ENCODE measurements at places on chromosomes 6 and 20.

- no peak for DNase-seq
Observed at GRCh38 chr6:83536647-83537589, 24.6 kb downstream of the PRSS35 start.

GRCh38 chr20:36538026-36538722, 3.1 kb upstream of the MYL9 start:
- DNase-seq, result no peak

- DNase-seq, result no peak
Observed at GRCh38 chr20:41034239-41034638, 5.6 kb downstream of the TOP1 start.

- DNase-seq, result no peak
Observed at GRCh38 chr6:169701311-169701953, 397 bp downstream of the WDR27 start.

GRCh38 chr6:827431-827830, 134.5 kb upstream of the EXOC2 start:
- DNase-seq, result no peak
